ENCODE measurements at places on chromosomes 7 and 10.

- no peak for DNase-seq
Measured at GRCh38 chr7:30363778-30364563, 79.6 kb downstream of the ZNRF2 start.

DNA sequence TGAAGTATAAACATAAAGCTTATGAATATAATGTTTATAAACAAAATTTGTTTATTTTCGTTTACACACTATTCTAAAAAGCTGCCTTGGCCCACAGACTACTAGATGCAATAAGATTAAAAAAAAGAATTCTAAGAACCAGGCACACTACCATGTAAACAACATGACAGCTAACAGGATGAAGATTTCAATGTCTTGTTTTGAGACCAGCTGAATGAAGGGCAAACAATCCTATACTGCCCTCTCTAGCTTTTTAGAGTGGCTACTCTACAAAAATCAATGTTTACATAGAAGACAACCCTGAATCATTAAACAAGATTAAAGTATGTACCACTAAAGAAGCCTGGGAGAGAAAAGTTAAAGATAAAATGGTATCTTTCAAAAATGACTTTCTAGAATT, 38.6 kb downstream of the SLC25A40 start:
- no peak for DNase-seq

- DNase-seq = no peak
Measured at GRCh38 chr7:68279827-68280400, 1283.3 kb downstream of the TYW1 start.

DNA sequence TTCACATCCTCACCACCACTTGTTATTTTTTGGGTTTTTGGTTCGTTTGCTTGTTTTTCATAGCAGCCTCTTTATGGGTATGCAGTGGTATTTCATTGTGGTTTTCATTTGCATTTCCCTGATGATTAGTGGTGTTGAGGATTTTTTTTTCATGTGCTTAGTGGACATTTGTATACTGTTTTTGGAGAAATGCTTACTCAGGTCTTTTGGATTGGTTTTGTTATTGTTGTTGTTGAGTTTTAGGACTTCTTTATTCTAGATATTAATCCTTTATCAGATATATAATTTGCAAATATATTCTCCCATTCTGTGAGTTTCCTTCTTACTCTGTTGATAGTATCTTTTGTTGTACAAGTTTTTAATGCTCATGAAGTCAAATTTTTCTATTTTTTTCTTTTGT, 42.8 kb downstream of the GAD2 start:
- no peak for DNase-seq

- no peak for DNase-seq
Measured at GRCh38 chr10:79137826-79138225, 69.1 kb downstream of the ZMIZ1 start.

- no peak for DNase-seq
Measured at GRCh38 chr7:143252006-143252405, 11.2 kb upstream of the GSTK1 start.

GRCh38 chr10:124626759-124627380, 117.3 kb downstream of the FAM53B start:
- DNase-seq = peak; percentile 59

DNA sequence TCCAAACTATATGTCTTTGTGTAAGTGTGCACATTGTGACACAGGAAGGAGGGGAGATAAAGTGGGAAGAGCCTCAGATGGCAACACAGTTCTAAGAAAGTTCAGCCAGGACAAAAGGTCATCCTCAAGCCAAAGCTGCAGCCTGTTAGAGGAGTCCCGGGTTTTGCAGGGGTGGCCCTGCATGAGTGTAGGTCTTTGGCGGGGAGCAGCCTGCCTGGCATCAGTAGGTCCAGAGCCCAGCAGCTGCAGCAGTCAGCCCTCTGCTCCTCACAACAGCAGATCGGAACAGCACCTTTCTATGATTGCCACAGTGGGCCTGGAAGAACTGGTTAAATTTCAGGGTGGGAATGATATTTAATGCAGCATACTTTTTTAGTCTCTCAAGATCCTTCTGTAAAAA, 13.5 kb upstream of the VDAC2 start:
- no peak for DNase-seq

Measured in NCI-H2081 (cell line).